Stimulated activated CD4-positive, alpha-beta T cell treated with anti-CD3 and anti-CD28 coated beads, Interleukin-1b, Interleukin-23, amount 100 ng/mL, for 4 hours (primary cell): ENCODE measurements at places on chromosomes 16 and 17.
A peak's percentile ranks its signal among the peaks of the same experiment; 100 is the strongest.

DNA sequence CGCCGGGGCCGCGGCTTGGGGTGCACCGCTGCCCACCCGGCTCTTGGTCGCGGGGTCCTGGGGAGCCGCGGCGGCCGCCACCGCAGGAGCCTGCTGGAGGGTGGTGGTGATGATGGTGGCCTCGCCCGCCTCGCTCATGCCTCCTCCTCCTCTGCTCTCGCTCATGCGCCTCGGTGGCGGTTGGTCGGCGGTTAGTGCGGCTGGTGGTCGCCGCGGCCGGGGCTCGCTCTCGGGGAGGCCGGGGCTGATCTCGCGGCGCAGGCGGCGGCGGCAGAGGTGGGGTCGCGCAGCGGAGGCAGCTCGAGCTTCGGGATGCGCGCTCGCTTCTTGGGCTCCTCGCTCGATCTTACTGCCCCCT, 41.6 kb downstream of the AHSP start:
- no peak for DNase-seq

- no peak for DNase-seq
These were observed 7.6 kb downstream of the RUNDC3A start for GRCh38 chr17:44315760-44316731.

DNA sequence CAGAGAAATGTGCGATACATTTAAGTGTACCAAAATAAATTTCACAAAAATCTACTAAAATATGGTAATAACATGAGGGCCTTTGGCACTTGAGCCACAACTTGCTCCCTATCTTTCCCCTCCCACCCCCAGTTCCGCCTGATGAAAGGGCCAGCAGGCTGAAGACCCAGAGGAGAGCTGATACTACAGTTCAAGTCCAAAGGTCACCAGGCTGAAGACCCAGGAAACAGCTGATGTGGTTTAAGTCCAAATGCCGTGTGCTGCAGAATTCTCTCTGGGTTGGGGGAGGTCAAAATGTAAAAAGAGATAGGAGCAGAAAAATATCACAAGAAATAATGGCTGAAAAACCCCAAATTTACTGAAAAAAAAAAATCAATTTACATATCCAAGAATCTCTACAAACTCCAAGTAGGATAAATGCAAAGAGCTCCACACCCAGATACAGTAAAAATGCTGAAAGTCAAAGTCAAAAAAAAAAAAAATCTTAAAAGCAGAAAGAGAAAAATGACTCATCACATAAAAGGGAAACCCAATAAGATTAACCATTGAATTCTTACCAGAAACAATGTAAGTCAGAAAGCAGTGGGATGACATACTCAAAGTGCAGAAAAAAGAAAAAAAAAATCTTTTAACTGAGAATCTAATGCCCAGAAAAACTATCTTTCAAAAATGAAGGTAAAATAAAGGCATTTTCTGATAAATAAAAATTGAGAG, 452.1 kb upstream of the ASIC2 start:
- no peak for DNase-seq

GRCh38 chr16:4283441-4283840, 10.6 kb upstream of the TFAP4 start:
- DNase-seq: no peak

GRCh38 chr17:72661116-72661944, 431.2 kb downstream of the SLC39A11 start:
- no peak for DNase-seq

DNA sequence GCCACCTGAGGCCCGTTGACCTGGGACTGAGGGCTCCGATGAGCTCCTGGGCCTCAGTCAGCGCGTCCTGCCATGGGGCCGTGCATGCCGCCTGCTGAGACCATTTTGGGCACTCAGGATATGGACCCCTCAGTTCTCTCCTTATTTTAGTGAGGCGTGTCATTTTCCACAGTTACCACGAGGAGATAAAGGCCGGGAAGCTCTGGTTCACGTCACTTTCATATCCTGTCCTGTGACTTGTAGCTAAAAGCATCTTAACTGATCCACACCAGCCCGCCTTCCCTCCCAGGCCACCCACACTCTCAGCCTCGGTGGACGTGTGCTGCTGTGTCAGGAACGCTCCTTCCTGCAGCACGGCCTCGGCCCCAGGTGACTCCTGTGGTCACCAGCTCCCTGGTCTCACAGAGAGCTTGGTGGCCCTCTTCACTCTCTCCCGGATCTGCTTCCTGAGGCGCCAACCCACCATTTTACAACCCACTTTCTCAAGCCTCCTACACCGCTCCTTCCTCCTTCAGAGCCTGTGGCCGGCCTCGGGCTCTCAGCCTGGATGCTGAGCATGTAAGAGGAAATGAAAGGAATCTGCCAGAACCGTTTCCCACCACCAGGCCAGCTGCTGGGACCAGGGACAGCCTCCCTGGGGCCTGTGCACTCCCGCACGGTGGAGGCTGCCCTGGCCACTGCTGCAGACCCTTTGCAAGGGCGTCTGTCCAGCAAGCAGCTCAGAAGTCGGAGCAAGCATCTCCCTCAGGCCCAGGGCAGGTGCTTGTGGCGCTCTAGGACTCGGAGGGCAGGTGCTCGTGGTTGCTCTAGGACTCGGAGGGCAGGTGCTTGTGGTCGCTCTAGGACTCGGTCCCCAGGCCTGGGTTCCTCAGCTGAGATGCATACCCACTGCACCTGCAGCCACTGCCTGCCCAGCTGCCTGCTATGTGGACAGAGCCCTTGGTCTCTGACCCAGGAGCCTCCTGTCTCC, 23.9 kb upstream of the FASN start:
- no peak for DNase-seq

GRCh38 chr17:5234645-5235576, at the start of gene SCIMP:
TSS of gene SCIMP (minus strand) at chr17:5234860. CDS start at chr17:5234755, 105 bp downstream.
- DNase-seq: no peak

GRCh38 chr16:964356-965035, 6.3 kb downstream of the LMF1 start:
- peak; percentile 68 for DNase-seq

DNA sequence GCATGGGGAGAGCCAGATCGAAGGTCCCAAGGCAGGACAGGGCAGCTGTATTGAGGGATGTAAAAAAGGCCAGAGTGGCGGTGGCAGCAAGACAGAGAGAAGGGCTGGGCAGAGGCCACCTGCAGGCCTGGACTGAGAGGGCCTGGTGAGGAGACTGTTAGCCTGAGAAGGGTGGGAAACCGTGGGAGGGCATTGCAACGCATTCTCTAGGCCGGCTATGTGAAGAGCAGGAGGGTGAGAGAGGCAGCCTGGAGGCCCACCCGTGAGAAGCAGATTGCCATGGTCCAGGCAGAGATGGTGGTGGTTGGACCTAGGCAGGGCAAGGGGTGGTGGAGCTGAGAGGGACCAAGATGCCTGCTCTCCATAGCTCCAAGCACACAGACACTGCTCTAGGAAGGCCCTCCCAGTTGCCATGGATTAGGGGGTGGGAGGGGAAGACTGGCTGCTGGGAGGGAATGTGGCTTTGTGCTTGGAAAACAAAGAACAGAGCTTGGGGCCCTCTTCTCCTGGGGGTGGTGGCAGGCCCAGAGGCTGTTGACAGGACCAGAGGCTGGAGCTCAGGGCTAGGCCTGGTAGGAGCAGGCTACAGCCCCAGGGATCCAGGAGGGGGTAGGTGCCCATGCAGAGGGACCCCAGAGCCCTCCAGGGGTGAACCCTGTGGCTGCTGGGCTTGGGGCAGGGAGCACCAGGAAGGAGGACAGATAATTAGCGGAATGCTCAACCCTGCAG, 12.4 kb upstream of the TCAP start:
- DNase-seq: no peak

- peak; percentile 40 for DNase-seq
These were observed 1.2 kb downstream of the HS3ST3B1 start for GRCh38 chr17:14302091-14302430.

- DNase-seq: no peak
These were observed at the start of gene ZNF469 for GRCh38 chr16:88382491-88383400. TSS of gene ZNF469 (plus strand) at chr16:88382959. CDS start at chr16:88427471, 44,512 bp downstream.

DNA sequence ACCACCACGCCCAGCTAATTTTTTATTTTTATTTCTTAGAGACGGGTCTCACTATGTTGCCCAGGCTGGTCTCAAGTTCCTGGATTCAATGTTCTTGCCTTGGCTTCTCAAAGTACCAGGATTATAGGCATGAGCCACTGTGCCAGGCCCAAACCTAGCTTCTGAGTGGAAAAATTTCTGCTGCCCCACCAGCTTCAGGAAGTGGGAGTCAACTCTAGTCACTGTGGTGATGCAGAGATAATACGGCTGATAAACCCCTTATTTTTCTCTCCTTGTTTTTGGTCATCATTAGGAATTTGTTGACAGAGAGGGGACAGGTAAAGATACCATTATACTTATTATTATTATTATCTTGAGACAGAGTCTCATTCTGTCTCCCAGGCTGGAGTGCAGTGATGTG, 27.8 kb upstream of the PHOSPHO1 start:
- no peak for DNase-seq

DNA sequence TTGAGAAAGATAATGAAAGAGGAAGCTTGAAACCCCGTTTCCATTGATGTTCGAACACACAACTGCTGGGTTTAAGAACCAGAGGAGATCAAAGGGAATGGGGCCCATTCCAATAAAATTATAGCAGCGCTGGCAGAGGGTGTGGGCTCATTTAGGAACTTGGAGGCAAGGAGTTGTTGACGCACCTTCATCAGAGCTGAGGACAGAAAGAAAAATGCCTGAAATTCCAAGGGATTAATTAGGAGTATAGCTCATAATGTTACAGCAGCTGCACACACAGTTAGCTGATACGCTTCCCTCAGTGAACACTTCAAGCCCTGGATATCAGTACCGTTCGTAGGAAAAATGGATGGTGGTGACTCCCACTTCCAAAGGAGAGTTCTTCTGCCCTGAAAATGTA, 127.2 kb downstream of the AXIN2 start:
- DNase-seq: no peak

DNA sequence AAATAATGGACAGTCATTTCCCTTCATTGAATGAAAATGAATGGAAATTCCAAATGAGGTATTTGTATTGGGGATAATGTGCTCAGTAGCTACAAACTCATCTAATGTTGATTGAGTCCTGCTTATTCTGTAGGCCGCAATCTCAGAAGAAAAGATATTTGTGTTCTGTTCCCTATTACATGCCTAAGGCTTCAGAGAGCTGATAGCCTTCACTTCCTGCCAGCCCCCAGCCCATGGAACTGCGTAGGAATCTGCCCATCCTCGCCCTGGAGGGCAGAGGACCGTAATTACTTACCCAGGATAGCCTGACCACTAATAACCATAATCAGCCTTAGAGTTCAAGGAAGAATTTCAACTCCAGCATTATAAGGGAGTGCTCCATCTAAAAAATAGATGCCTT, 17.9 kb upstream of the SNTB2 start:
- DNase-seq: no peak
